ENCODE measurements at places on chromosomes 16 and 17.

- no peak for DNase-seq
Measured at GRCh38 chr16:67394155-67395104, 1.1 kb upstream of the TPPP3 start.

DNA sequence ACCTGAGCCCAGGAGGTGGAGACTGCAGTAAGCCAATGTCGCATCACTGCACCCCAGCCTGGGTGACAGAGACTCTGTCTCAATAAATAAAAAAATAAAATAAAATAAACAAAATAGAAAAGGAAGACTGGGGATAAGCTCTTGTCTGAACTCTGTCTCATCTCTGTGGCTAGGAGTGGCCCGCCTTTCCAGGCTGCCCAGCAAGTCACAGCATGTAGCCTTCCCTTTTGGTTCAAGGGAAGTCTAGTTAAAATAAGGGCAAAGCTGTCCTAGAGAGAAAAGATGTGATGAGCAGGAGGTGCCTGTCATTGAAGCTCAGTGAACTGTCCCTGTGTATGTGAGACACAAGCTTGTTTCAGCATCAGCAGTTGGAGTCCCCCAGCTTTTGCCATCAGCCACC, 2.7 kb upstream of the GFAP start:
- DNase-seq = no peak

GRCh38 chr17:29155227-29155965, 24.8 kb downstream of the MYO18A start:
- peak; percentile 90 for DNase-seq

- DNase-seq = no peak
Measured at GRCh38 chr17:48429638-48430586, at the start of gene SKAP1. TSS of gene SKAP1 (minus strand) at chr17:48430214.

GRCh38 chr17:57135026-57135788, 50.2 kb downstream of the AKAP1 start:
- DNase-seq = no peak

DNA sequence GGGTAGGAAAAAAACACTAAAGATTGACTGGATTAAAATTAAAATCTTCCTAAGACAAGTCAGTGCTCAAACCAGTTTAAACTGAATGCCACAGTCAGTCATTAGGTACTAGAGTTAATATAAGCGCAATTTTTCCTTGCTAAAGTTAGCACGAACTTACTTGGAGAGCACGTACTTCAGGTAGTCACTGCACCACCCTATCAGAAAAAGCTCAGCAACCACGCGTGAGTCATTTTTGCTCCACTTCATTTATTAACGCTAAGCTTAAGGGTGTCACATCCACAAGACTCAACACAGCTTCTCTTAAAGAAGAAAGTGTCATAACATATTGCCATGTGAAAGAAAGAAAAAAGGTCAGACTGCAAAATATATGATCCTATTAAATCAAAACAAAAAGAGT, 53.1 kb downstream of the TEX2 start:
- no peak for DNase-seq

GRCh38 chr17:3750926-3751325, 27.2 kb downstream of the HASPIN start:
- no peak for DNase-seq

DNA sequence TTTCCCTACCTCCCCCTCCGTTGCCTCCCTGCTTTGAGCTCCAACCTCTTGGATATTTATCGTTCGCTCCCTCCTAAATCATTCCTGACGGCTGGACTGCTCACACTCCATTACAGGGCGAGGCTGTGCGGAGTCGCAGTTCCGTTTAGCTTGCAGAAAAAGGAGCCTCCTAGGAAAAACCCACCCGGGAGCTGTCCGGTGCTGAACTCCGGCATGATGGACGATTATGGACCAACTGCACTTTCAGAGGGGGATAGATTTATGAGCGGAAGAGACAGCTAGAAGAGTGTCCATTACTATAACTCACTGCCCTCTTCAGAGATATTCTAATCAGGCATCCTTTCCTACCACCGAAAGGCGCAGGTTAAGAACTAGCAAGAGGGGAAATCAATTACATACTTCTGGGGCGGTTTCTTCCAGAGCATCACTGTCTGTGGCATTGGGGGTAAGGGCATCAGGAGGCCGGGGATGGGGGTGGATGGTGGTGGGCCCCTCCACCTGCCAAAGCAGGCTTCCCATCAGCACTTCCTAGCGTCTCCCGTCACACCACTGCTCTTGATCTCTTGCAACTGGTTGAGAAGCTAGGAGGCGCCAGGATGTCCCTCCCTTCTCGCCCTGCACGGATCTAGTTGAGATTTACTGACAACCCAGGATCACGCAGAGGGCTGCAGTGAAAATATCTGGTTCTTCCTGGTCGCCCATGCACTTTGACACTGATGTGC, 251.2 kb downstream of the ENGASE start:
- peak; percentile 34 for DNase-seq

GRCh38 chr17:58337600-58338453, 9.2 kb upstream of the TSPOAP1 start:
- no peak for DNase-seq

GRCh38 chr17:48541577-48542113, 3.3 kb downstream of the HOXB2 start:
- DNase-seq = peak; percentile 53

DNA sequence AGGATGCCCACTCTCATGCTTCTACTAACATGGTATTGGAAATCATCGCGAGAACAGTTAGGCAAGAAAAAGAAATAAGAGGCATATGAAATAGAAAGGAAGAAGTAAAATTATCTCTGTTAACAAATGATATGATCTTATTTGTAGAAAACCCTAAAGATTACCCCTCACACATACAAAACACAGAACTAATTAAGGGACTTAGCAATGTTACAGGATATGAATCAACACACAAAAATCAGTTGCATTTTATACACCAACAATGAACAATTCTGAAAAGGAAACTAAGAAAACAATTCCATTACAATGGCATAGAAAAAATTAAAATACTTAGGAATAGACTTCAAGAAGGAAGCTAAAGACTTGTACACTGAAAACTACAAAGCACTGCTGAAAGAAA, 2.7 kb upstream of the CAPNS2 start:
- no peak for DNase-seq

- peak; percentile 2 for DNase-seq
Measured at GRCh38 chr16:25838724-25839186, 147.0 kb downstream of the HS3ST4 start.

GRCh38 chr17:74339537-74340195, 13.6 kb downstream of the KIF19 start:
- no peak for DNase-seq

GRCh38 chr16:50706250-50706649, 12.8 kb downstream of the NOD2 start:
- no peak for DNase-seq

GRCh38 chr17:79741751-79742588, 11.2 kb downstream of the ENPP7 start:
- DNase-seq = peak; percentile 32

GRCh38 chr16:70657956-70658355, 11.6 kb downstream of the IL34 start:
- DNase-seq = no peak

- DNase-seq = no peak
Measured at GRCh38 chr17:14432079-14432478, 131.2 kb downstream of the HS3ST3B1 start.

DNA sequence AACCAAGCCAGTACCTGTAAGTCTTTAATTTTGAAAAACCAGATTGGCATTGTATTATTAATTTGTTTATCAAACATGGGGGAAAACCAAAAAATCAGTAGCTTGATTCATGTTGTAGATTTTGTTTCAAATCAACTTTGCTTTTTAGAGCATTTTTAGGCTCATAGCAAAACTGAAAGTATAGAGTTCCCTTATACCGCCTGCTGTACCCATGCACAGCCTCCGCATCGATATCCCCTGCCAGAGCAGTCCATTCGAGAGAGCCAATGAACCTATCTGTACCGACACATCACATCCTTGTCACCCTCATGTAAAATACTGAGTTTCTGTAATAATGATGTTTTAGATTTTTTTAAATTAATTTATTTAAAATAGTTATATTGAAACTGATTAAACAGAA, 16.2 kb upstream of the MRC2 start:
- DNase-seq = no peak

GRCh38 chr17:83079352-83079747, at the start of gene METRNL:
TSS of gene METRNL (plus strand) at chr17:83079609. CDS start at chr17:83079816, 207 bp downstream.
- DNase-seq = peak; percentile 34

DNA sequence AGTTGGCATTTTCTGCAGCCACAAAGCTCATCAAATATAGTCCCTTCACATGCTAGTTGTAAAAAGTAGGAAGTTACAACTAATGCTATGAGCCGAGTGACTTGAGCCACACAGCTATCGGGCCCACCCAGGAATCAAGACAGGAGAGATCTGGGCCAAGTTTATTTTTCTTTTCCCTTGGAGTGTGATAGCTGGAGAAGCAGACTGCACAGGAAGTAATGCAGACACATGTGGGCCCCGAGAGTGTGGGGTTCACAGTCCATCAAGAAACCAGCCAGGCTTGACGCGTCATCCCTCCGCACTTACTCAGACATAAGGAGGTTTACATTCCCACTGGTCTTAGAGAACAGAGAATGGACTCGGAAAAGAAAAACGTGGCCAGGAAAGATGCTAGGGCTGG, 403.1 kb upstream of the CDH11 start:
- DNase-seq = no peak

DNA sequence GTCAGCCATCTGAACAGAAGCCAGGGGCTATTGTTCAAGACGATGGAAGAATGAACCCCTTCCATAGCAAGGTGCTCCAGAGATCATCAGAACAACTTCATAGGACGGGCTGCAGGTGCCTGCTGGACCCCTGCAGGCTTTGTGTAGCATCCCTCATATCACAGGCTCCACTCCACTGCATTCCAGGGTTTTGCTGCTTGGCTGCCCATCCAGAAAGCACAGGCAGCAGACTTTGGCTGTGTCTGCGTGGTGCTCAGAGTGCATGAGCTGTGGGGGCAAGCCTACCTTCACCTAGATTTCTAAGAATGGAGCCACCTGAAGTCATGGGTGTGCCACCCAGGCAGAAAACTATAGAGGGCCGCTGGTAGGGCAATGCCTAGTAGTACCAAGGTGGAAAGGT, 93.9 kb upstream of the NLRP1 start:
- no peak for DNase-seq

DNA sequence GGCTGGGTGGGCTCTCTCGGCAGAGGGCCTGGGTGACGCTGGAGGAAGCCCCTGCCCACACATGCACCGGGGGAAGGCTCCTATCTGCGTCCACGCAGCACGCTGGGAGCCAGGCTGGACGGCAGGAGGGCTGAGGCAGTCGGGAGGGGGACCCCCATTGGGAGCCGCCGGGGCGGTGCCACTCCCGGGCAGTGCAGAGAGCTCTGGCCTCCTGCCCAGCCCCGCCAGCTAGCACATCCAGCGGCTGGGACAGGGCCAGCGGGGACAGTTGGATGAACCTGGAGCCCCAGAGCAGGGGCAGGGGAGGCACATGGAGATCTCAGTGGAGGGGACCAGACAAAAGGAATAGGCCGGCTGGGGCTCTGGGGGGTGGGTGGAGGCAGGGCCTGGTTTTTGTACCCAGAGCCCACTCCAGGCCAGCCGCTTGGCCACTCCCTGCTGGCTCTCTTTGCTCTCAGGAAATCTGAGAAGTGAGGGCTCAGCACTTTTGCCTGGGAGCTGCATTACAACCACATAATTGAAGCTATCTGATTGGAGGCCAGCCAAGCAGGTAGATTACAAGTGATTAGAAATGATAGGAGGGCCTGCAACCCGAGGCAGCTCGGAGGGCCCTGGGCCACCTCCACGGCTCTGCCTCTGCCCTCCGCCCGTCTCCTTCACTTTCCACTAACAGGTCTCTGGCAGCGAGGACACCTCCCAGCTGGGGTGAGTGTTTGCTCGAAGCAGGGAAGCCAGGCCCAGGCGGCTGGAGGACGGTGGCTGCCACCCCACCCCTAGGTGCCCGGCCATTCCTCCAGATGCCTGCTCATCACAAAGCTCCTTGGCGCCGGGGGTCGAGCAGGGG, 40.1 kb downstream of the ENGASE start:
- no peak for DNase-seq

DNA sequence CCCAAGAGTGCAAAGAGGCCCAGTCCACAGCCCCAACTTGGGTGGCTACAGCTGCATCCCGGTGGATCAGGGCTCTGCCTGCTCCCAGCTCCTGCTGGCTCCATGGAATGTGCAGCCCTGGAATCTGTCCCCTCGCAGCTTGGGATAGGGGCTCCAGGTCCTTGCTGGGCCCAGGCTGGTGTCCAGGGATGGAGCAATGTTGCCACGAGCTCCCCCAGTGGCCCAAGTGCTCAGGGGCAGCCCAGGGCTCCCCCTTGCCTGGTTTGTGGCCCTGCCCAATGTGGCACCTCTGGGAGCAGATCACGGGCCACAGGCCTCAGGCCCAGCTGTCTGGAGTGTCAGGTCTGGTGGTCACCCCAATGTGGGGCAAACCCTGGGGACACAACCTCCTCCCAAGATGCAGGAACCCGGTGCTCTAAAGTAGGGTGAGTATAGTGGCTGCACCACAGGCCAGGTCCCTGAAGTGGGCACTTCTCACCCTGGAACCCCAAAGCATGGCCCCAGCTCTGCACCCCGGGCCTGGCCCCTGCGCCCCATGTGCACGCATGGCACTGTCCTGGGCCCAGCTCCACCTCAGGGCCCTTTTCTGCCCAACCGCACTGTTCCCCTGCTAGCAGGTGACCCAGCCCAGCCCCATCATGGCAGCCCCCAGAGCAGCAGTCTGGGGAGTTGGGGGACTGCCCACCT, 14.8 kb upstream of the DNAH9 start:
- no peak for DNase-seq
